ENCODE measurements at places on chromosomes 13 and 19.

GRCh38 chr19:32816555-32817099, 52.9 kb downstream of the SLC7A9 start:
- DNase-seq = no peak

- DNase-seq = no peak
Measured at GRCh38 chr13:87078947-87079795, 592.0 kb upstream of the SLITRK5 start.

GRCh38 chr19:55614711-55615542, 9.4 kb downstream of the ZNF784 start:
- no peak for DNase-seq

- no peak for DNase-seq
Measured at GRCh38 chr19:2758601-2759313, 18.9 kb upstream of the SLC39A3 start.

DNA sequence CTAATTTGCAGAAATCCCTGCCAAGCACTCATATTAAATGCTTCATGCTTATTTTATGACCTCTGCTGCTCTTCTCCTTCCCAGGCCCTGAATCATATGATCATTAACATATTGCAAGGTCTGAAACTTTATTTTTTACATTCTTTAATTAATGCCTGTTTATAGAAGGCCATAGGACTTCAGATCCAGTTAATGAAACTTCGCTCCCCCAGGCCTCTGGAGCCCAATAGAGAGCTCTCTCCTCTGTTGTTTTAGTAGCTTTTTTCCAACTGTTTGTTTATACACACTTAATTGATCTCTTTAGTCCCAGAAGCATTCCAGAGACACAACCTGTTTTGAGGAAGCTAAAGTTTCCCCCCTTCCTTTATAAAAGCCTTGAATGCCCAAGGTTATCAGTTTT, 68.3 kb downstream of the DACH1 start:
- no peak for DNase-seq

DNA sequence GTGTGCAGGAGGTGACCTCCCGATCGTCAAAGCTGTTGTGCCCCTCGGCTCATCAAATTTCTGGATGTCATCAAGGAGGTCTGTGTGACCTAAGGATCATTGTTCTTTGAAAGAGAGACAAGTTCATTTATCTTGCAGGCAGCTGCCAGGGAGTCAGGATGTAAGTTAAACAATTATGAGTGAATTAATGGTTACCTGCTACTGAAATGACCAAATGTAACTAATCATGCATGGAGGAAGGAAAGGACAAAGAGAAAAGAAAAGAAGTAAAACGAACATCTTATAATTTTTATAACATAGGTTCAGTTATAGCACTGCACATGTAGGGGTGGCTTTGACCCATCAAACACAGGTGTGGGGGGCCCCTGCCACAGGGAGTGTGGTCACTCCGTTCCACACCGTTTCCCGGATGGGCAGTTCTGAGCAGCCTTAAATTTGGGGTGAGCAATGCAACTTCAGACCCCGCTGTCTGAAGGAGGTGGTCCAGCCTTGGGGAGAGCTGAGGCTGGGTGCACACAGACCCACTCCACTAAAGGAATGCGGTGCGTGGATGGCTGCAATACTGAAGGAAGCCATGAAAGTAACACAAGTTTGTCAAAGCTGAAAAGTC, 5.3 kb downstream of the CD22 start:
- DNase-seq = no peak

DNA sequence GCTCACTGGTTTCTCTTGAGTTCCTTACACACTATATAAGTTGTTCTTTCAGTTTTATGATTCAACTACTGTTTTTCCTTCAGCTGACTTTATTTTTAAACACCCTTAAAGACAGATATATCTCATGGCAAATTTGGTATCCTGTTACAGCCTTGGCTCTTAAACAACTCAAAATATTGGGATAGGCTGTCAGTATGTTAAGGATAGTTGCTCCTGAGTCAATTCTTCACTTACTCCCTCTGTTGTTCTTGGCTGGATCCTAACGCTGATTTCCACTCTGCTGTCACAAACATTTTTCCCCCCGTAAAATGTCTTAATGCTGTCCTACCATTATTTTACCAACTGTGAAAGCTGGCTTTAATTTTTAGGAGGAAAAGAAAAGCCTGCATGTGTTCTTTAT, 1.2 kb downstream of the KCNRG start:
- DNase-seq = no peak

- DNase-seq = no peak
Measured at GRCh38 chr13:98110749-98111148, 32.1 kb upstream of the FARP1 start.

- no peak for DNase-seq
Measured at GRCh38 chr13:40578055-40578454, 88.4 kb downstream of the FOXO1 start.

- DNase-seq = no peak
Measured at GRCh38 chr13:30440910-30441703, 18.8 kb downstream of the UBE2L5 start.

DNA sequence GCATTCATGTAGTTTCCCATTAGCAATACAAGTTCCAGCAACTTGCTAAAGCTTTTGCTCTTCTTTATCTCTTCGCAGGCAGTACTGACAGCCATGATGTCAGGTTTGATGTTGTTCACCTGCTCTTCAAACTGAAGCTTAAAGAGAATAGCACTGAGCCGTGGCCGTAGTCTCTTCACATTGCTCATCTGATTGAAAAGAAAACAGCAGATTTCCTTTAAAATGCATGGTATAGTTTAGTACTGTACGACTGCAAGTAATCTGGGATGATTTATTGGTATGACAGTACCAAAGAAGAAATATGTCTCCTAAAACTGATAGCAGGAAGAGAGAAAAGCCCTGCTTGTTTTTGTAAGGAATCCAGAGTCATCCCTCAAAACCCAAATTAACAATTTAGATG, 284.4 kb downstream of the DIAPH3 start:
- DNase-seq = no peak

DNA sequence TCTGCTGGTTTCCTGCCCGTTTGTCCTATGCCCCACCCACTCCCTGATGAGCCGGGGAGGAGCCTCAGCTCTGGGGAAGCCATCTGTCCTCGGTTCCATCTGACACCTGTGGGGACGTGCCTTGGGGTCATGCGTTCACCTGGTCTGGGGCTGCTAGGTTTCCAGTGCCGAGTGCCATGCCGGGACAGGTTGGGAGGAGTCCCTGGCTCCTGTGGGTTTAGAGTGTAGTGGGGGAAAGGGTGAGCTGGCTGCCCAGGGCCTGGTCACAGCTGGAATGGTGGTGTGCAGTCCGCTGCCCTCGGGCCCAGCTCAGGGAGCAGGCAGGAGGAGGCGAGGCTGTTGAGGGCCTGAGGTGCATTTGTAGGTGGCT, 2.5 kb downstream of the KDM4B start:
- DNase-seq = no peak

DNA sequence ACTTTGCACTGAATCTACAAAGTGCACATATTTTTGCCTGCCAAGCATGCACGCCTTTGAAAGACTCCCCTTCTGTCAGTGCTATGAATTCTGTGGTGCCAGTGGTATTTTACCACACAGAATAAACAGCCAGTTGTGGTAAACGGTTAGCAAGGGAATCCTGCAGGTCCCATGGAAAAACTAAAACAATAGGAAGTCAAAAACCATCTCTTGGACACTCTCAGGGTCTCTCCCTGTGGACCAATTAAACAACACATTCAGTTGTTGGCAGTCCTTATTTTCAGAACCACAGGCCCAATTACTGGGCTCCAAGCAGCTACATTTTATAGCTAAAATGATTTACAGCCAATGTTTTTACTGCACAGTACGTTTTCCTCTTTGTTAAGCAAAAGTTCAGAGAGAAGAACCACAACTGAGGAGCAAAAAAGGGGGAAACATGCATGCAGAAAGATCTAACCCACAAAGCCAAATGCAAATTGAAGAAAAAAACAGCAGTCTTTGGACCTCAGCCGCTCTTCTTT, 116.9 kb downstream of the KCTD12 start:
- DNase-seq = no peak

- DNase-seq = no peak
Measured at GRCh38 chr19:3723883-3724282, 15.7 kb downstream of the TJP3 start.

- no peak for DNase-seq
Measured at GRCh38 chr19:41795031-41795461, 1.3 kb upstream of the CEACAM3 start.

- DNase-seq = no peak
Measured at GRCh38 chr19:51680474-51680873, 12.7 kb upstream of the SPACA6 start.

GRCh38 chr19:35936738-35937268, 629 bp downstream of the LRFN3 start:
- DNase-seq = no peak

Data from H54 (cell line).